ENCODE measurements at places on chromosomes 2 and 18.

DNA sequence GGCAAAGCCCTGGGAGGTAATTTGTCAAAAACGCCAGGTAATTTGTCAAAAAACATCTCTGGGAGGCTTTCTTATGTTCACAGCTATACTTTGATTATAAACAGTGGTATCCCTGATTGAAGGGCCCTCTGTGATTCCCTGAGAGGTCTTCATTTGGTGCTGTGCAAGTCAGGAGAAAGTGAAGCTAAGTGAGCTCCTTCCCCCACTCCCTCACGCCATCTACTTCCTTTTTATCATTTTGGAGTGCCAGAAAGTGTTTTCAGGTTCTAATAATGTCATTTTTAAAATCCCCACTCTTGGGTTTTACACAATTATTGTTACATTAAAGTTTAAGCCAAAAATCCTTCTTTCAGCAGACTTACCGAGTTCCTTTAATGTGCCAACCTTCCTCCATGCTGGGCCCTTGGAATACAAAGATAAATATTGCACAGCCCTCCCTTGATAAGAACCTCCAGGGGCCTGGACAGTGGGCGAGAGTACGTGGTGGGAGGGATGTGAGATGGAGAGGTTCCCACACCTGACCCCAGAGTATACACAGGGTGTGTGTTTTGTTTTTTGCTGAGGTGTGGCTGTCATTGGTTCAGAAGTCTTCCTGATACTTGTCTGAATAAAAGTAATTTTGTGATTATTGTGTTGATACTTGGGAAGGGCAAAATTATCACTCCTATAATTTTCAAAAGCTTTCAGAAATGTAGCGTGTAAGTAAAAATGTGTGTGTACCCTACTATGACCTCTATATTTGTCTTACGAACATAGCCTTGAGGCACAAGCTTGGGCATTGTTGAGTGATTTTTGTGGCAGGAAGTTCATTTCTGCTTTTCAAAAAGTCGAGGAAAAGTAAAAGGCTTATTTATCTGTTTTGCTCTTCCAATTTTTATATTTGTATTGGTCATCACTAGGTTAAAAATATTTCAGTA is 8.2 kb downstream of the MAPRE2 start:
- no peak for DNase-seq

- DNase-seq, result no peak
These were observed 266.7 kb upstream of the MGAT5 start for GRCh38 chr2:133986881-133987795.

- no peak for DNase-seq
These were observed 91.3 kb upstream of the CCDC141 start for GRCh38 chr2:179141206-179141605.

GRCh38 chr2:221372907-221373306 is 199.2 kb downstream of the EPHA4 start:
- DNase-seq, result no peak

- no peak for DNase-seq
These were observed 55.5 kb downstream of the ARHGAP28 start for GRCh38 chr18:6785001-6785400.

DNA sequence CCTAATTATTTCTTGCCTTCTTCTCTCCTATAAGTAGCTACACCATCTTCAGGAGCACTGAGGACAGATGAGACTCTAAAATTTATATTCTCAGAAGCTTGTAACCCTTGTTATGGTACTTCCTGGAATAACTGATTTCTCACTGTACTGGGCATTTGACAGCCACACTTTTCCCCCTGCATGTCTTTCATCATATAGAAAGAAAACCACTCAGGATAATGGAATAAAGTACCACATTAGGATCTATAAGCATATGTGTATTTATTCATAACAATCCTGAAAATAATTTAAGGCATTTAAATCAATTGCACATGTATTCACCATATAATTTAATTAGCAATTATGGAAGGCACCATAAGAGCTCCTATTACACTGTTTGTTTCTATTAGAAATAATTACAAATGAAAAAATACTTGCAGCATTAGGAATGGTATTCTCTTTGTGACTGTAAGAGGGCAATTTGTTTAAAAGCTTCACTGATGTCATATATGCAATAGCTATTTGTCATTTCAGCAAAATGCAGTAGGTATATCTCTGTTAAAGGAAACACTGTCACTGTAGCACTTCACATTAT is 216.9 kb upstream of the FSHR start:
- no peak for DNase-seq

GRCh38 chr2:136234261-136234660 is 116.3 kb upstream of the CXCR4 start:
- no peak for DNase-seq

DNA sequence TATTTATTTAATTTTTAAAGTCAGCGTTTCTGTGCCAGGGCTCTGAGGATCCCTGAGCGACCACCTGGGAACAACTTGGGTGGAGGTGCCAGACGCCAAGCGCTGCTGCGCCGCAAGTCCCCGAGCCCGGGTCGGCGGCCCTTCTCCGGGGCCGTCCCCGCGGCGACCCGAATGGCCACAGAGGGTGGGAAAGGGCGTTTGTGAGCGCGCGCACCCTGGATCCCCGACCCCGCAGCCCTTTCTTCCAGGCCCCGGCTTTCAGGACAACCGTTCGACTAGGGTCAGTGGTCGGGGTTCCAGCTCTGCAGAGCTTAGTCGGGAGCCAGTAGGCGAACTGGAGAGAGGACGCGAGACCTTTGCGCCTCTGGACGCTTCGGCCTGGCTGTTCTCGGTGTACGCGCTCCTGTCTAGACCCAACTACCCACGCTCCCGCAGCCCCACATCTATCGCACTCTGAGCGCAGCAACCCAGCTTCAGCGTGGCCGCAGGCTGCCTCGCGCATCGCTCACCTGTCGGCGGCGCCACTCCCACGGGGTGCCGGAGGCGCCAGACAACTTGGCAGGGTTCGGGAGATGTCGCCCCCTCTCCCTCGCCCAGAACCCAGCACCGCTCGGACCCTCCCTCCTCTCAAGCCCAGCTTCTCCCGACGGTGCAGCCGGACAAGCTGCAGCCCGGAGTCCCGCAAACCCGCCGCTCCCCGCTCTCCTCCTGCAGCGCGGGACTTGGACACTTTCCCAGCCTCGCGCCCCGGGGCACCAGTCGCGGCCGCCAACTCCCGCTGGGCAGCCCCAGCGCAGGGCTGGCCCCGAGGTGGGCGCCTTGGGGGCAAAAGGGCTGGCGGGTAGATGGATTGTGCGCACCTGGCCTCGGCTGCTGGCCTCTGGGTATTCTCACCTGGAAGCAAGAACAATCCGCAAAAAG is 758 bp downstream of the LYPD1 start:
- DNase-seq, result no peak

DNA sequence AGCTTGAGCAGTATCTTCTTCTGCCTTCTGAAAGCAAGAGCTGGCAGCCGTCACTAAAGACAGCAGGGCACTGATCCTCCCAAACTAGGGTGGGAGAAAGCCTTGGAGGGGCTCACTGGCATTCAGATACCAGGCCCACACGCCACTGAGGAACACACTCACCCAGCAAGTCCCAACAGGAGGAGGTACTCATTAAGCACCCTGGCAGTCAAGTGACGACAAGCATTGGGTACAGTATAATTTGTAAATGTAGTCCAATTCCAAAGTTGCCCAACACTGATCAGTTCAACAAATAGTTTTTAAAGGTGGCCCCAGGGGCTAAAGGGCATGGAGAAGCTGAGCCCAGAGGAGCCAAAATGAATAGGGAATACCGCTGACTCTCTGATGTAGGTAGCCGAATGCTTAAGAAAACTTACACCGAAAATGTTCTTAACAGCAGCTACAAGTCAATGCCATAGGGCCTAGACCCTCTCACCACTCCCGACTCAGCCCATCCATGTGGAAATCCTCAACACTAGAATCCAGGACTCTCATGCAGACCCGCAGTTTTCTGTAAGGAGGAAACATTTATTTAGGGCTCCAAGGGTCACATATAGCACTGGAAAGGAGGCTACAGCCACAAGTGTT is 9.9 kb downstream of the LIMS2 start:
- no peak for DNase-seq

GRCh38 chr2:174717273-174717672 is 47.0 kb downstream of the CHRNA1 start:
- DNase-seq, result no peak

GRCh38 chr2:201697899-201698298 is 545 bp downstream of the MPP4 start:
- no peak for DNase-seq

- DNase-seq, result no peak
These were observed 1287.8 kb upstream of the TMEFF2 start for GRCh38 chr2:193482557-193482956.

DNA sequence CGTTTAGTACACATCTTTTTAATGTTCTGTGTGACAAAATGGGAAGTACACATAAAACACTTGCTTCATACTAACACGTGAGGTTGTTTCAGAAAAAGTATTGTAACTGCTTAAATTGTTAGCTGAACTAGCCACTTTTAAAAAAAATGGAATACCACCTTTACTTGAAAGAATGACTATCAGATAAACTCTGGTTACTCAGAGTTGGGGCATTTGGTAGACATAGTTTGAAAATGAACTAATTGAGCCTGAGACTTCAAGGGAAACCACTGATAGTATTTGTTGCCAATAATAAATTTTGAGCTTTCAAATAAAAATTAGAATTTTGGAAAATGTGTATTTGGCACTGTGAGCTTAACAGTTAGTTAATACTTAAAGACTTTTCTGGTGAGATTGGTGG is 103.0 kb upstream of the FBXO11 start:
- no peak for DNase-seq

DNA sequence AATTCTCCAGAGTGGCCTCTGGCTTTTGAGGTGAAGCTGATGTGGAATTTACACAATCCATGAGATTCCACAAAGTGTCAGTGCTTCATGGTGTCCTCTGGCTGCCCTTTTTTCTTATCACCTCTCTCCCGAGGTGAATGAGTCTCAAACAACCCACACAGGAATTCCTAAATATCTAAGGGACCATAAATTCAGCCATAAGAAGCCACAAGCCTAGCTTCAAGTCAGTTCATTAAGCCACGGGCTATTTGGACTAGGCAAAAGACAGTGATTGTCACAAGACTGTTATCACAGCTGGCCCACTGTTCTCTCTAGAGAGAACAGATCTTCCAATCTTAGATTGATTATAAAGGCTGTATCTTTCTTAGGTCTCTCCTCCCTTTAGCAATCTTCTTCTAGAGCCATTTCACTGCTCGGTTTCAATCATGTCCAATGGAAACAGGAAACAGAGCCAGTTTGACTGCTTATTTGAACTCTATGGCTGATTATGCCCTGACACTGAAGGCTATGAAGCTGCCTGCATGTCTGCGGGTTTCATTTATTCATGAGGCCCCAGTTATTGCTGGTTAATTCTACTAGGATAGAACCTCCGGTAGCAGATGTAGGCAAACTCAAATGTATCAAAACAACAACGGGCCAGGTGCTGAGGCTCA is 4.1 kb downstream of the NEMP2 start:
- DNase-seq, result no peak

DNA sequence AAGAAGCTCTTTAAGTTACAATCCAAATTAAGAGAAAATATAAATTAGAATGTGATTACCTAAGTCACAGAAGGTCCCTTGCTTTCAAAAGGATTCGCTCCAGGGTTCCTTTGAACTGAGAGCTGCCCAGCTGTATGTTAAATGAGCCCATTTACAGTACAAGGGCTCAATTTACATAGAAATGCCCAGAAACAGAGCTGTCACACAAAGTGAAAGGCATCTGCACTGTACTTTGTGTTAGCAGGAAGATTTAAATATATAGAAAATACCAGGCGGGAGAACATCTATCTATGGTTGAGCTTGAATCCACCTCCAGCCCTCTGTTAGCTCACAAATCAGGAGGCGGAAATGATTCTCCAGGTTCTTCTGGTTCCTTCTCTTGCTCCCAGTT is 272.9 kb downstream of the PAX3 start:
- no peak for DNase-seq

DNA sequence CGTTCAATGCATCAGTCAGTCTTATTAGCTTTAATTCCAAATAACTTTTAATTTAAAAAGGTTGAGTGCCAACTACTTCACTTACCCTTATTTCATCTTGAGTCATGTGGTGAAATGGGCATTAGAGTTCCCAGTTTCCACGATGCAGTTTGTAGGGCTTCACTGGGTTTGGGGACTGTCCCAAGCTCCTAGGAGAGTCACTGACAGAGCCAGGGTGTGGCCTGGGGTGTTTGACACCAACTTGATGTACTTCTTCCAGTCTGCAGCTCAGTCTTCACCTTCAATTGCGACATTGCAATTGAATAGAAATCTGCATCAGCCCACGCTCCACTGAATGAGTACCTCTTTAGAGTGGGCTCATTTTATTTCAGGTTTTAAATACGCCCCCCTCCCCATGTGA is 165.3 kb downstream of the ARL4C start:
- DNase-seq, result no peak

- DNase-seq, result no peak
These were observed 484.8 kb upstream of the CNTNAP5 start for GRCh38 chr2:123540291-123540690.

- DNase-seq, result no peak
These were observed 78.9 kb downstream of the MEMO1 start for GRCh38 chr2:31931916-31932315.

- DNase-seq, result no peak
These were observed 473.9 kb upstream of the HS6ST1 start for GRCh38 chr2:128792476-128793054.

DNA sequence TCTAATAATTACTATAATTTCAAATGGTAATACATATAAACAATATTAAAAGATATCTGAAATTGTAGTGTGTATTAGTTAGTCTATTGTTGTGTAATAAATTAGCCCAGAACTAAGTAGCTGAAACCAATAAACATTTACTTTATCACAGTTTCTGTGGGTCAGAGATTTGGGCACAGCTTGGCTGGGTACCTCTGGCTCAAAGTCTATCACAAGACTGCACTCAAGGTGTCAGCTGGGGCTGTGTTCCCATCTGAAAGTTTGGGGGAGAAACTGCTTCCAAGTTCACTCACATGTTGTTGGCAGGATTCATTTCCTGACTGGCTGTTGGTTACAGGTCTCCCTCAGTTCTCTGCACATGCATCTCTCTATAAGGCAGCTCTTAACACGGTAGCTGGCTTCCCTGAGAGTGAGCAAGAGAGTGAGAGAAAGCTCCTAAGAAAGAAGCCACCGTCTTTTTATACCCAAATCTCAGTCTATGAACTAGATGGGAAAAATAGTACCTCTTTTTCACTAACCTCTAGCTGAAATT is 25.6 kb upstream of the WIPF1 start:
- DNase-seq, result no peak

GRCh38 chr18:2050702-2051201 is 520.6 kb downstream of the METTL4 start:
- no peak for DNase-seq

GRCh38 chr2:133109772-133110171 is 439.8 kb upstream of the LYPD1 start:
- DNase-seq, result no peak

Measured in activated T-helper 1 cell treated with anti-CD3 and anti-CD28 coated beads, Interleukin-2, amount 50 U/mL, for 16 hours (primary cell).